ENCODE measurements at places on chromosomes 2 and 18. TPM values are rescaled to one million over a fixed set of nuclear protein-coding genes. Genes with fewer than 3 reads are reported as not detected.

DNA sequence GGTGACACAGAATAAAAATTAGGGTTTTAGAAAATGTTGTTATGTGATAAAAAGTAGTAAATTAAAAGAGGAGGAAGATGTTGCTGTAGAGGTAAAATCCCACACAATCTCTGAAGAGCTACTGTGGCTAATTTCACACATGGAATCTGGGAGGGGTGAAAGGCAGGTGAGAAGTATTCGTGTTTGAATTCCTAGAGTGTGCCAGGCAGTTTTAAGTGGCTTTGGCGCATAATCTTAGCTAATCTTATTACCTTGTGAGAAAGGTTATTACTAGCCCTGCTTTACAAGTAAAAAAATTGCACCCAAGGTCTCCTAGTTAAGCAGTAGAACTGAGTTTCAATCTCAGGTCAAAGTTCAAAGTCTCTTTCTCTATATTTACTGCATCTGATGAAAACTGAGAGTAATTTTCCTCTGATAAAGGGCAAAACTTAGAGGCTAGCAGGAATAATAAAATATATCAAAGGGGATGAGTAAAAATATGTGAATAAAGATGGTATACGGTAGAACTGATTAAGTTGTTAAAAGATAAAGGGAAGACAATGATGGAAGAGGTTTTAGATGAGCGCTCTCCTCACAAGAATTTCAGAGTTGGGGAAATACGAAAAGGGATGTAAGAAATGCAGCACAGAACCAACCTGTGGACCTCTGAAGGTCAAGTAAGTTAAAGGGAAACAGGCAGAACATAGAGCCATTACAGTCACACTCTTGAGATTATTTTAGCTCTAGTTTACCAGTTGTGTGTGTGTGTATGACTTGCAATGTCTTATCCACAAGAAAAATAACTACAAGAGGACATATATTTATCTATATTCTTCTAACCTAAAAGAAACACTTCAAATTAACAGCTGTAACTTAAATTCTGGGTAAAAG lies 34.8 kb downstream of the GAREM1 start:
- H3K4me3 ChIP-seq = no peak overlapping the region
- no peaks in the 10 kb centered on the region for H3K27me3 ChIP-seq
- H3K27ac ChIP-seq = no peak overlapping the region

DNA sequence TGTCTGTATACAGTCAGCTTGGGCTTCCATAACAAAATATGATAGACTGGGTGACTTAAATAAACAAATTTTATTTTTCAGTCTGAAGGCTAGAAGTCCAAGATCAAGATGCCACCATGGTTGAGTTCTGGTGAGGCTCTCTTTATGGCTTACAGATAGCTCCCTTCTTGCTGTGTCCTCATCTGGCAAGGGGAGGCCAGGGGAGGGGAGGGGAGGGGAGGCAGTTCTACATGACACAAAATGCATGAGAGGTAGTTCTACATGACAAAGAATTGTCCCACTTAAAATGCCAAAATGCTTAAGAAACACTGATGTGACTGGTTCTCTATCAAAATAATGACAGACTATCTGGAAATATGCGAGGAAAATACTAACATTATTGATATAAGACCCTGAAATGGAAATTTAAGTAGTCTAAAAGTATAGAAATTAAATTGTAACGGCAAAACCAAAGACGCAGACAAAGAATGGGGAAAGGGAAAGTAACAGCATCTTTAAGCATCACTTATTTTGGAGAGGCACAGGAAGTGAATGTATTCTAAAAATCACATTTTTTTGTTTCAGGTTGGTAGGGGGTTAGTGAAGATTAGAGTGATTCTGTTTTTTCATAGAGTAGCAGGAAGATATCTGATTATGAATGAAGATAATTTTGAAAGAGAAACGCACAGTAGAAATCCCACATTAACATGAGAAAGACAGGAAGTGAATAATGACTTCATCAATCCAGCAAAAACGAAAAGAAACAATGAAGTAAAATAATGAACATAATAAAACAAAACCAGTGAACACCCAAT lies 131.4 kb downstream of the STRN start:
- no peaks in the 10 kb centered on the region for H3K36me3 ChIP-seq
- no peak overlapping the region for H3K4me3 ChIP-seq
- no peaks in the 10 kb centered on the region for H3K4me1 ChIP-seq
- DNase-seq = no peak
- H3K27me3 ChIP-seq = no peaks in the 10 kb centered on the region
- H3K27ac ChIP-seq = no peak overlapping the region

DNA sequence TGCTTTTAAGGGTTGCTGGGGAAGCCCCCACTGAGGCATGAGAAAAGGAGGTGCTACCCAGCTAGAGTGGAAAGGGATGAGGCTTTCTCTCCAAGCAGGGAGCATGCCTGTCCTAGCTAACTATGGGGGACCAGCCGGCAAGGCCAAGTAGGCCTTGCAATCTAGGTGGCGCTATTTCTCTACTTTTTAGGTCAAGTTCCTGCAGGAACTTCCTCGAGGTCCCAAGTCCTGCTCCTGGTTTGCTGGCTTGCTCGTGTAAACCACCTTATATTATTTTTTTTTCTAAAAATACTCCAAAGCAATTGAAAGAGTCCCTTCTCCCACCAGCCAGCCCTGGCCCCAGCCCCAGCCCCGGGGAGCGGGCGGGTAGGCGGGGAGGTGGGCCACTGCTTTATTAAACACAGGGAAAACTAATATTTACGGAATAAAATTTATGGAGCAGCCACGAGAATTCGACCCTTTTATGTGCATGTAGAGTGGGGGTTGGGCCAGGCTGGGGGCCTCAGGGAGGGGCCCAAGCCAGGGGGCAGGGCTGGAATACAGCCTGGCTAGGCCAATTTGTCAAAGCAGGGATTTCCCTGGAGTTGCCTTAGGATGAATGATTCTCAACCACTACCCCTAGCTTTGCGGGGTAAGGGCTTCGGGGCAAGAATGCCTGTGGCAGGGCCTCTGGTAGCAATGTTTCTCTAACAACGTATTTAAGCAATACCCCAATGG lies 12.8 kb upstream of the IHH start:
- no peak overlapping the region for H3K27ac ChIP-seq
- H3K27me3 ChIP-seq = no peaks in the 10 kb centered on the region
- no peaks in the 10 kb centered on the region for H3K36me3 ChIP-seq
- H3K4me1 ChIP-seq = no peaks in the 10 kb centered on the region

GRCh38 chr2:204827701-204828590 lies 282.7 kb downstream of the PARD3B start:
- DNase-seq = no peak
- no peak overlapping the region for H3K4me3 ChIP-seq
- H3K4me1 ChIP-seq = no peaks in the 10 kb centered on the region

- H3K27me3 ChIP-seq = no peaks in the 10 kb centered on the region
- no peak overlapping the region for H3K27ac ChIP-seq
- H3K36me3 ChIP-seq = no peaks in the 10 kb centered on the region
These were observed 82.5 kb downstream of the SPP2 start for GRCh38 chr2:234133004-234133403.

DNA sequence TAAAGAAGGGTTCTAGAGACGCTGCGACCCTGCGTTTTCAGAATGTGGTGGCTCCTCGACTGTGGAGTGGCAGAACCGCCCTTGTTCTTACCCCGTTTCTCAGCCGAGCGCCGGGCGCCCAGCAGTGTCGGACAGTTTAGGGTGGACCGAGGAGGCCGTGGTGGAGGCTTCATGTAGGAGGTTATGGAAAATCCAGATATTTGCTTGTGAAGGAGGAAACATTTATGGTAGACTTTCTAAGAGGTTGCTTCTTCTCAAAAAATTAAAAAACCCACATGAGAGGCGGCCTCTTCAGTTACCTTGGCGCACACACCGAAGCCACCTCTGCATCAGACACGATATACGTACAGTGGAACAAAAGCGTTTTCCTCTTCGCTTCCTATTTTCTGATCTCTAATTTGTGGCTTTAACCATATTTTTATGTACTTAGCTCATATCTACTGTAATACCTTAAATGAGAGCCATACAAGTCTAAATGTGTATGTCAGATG lies 120.8 kb downstream of the NFATC1 start:
- H3K4me3 ChIP-seq = no peak overlapping the region
- no peaks in the 10 kb centered on the region for H3K27me3 ChIP-seq
- peaks cover 6% of the 10 kb centered on the region for H3K4me1 ChIP-seq

DNA sequence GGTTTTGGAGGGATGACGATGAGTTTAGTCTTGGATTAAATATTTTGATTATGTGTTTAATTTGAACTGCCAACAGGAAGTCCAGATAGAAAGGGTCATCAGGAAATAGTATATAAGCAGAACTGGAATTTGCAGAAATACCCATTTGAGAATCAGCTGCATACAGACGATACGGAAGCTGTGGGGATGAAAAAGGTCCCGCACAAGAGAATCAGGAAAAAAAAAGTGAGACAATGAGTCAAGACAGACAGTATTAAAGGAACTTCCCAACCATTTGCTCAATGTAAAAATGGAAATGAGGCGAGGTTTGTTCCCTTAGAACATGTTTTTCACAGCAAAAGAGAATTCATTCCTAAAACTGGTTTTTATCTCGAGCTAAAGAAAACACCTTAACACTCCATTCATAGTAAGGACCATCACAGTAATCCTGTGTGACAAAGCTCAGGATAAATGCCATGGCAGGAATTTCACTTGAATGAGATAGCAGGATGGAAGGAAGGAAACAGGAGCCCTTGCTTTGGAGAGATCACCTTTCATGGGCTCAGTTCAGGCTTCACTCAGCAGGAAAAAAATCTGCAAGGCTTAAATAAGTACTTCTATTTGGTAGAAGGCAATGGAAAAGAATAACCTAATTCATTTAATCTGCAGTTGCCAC lies 29.3 kb downstream of the BCL2 start:
- H3K27ac ChIP-seq = no peak overlapping the region
- H3K27me3 ChIP-seq = no peaks in the 10 kb centered on the region
- no peak for DNase-seq

GRCh38 chr2:41913311-41913710 lies 134.5 kb upstream of the PKDCC start:
- DNase-seq = no peak
- H3K27me3 ChIP-seq = no peaks in the 10 kb centered on the region
- H3K27ac ChIP-seq = no peak overlapping the region
- no peak overlapping the region for H3K4me3 ChIP-seq
- no peaks in the 10 kb centered on the region for H3K36me3 ChIP-seq
- peaks cover 1% of the 10 kb centered on the region for H3K4me1 ChIP-seq

DNA sequence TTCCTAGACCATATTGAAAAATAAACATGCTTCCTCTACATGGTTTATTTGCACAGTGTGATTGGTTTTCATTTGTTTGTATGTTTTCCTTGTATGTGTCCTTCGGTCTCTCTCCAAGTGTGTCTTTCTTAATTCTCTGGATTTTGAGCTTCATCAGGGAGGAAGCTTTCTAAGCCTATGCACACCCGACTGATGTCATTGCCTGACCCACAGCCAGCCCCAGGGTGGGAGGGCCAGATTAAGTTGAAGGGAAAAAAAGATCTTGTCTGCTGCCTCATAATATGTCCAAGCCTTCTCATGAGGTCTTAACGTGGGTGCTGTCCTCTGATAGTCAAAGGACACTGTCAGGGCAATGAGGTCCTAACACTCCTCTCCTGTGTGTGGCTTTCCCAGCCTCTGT lies 115.2 kb downstream of the MARCHF4 start:
- DNase-seq = no peak
- no peaks in the 10 kb centered on the region for H3K27me3 ChIP-seq
- H3K4me1 ChIP-seq = no peaks in the 10 kb centered on the region
- H3K27ac ChIP-seq = no peak overlapping the region
- H3K4me3 ChIP-seq = no peak overlapping the region

DNA sequence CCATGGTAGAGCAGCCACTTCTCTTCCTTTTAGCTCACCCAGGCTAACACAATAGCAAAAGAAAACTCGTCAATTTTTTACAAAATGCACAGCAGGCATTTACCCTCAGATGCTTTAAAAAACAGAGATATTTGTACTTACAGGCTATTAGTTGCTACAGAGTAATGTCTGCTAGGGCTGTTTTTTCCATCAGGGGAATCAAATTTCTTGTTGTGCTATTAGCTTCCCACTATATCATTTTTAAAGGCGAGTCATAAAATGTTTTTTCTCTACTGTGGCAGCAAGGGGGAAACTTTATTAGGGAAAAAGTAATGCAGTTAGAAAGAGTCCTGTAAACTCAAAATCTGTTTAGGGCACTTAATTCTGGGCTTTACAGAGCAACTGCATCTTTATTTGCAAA lies 277.9 kb upstream of the THSD7B start:
- DNase-seq = no peak
- no peaks in the 10 kb centered on the region for H3K4me1 ChIP-seq
- H3K27ac ChIP-seq = no peak overlapping the region
- no peak overlapping the region for H3K4me3 ChIP-seq

DNA sequence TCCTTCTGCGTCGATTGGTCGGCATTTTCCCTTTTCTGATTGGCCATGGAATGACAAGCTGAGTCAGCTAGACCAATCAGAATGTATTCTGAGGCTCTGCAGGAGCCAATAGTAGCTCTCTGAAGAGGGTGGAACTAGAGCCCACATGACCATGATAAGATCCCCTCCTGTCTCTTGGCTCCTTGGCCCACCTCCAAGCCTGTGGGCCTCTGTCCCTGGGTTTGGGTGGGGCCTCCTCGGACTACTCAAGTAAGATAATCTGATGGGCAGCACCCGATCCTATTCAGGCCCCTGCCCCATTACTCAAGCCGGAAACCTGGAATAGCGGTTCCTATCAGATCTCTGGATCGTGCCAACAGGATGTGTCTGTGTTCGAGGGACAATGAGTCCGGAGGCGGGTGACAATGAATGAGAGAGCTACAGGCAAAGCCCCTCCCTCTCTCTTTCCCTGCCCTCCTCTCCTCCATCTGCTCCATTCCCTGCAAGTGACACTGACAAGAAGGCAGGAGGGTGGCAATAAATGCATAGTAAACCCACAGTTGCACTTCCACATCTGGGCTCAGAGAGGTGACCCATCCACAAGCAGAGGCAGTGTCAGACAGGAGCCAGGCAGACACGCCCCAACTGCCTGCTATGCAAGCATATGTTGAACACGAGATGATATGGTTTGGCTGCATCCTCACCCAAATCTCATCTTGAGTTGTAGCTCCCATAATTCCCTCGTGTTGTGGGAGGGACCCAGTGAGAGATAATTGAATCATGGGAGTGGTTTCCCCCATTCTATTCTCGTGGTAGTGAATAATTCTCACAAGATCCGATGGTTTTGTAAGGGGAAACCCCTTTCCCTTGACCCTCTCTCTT lies 114.7 kb downstream of the TNS1 start:
- H3K27me3 ChIP-seq = no peaks in the 10 kb centered on the region
- no peaks in the 10 kb centered on the region for H3K36me3 ChIP-seq
- peaks cover 4% of the 10 kb centered on the region for H3K4me1 ChIP-seq
- peak; percentile 35 for DNase-seq
- H3K4me3 ChIP-seq = no peak overlapping the region

GRCh38 chr18:49788327-49788898 lies 24.9 kb downstream of the ACAA2 start:
- no peak for DNase-seq
- no peaks in the 10 kb centered on the region for H3K4me1 ChIP-seq
- H3K36me3 ChIP-seq = no peaks in the 10 kb centered on the region
- no peak overlapping the region for H3K27ac ChIP-seq
- H3K27me3 ChIP-seq = no peaks in the 10 kb centered on the region

GRCh38 chr2:12303181-12304030 lies 413.3 kb upstream of the TRIB2 start:
- no peak overlapping the region for H3K27ac ChIP-seq
- no peak overlapping the region for H3K4me3 ChIP-seq
- H3K4me1 ChIP-seq = no peaks in the 10 kb centered on the region
- DNase-seq = no peak

The DCDC2C gene
- 0.95 TPM for total RNA-seq
